ENCODE measurements at places on chromosomes 2 and 18. TPM values are rescaled to one million over a fixed set of nuclear protein-coding genes. Genes with fewer than 3 reads are reported as not detected.

- DNase-seq: no peak
Measured at GRCh38 chr18:39805218-39805617, 2149.8 kb upstream of the PIK3C3 start.

GRCh38 chr2:119367472-119368099, 809 bp downstream of the DBI start:
- DNase-seq: peak; percentile 65

- no peak for DNase-seq
Measured at GRCh38 chr2:236472720-236473495, 96.7 kb upstream of the ACKR3 start.

GRCh38 chr18:59352250-59352855, 6.7 kb downstream of the LMAN1 start:
- no peak for DNase-seq

DNA sequence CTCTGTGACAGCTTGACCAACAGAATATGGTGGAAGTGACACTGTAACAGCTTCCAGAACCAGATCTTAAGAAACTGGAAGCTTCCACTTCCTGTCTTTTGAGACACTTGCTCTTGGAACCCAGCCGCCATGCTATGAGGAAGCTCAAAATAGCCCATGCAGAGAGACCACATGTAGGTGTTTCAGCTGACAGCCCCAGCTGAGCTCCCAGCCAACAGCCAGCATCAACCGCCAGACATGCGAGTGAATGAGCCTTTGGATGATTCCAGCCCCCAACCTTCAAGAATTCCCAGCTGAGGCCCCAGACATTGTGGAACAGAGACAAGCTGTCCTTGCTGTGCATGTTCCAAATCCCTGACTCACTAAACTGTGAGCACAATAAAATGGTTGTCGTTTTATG, 27.9 kb downstream of the ACVR1 start:
- DNase-seq: no peak

Gene ACOXL
- total RNA-seq: 0.81 TPM

Gene C1QL2
- total RNA-seq: not detected

Gene SKA1
- 31.1 TPM for total RNA-seq

Gene TRAPPC12
- 85.2 TPM for total RNA-seq
